ENCODE measurements at places on chromosomes 11 and 22.

- DNase-seq: peak; percentile 75
Measured at GRCh38 chr11:114762408-114762807, 84.1 kb downstream of the NXPE2 start.

DNA sequence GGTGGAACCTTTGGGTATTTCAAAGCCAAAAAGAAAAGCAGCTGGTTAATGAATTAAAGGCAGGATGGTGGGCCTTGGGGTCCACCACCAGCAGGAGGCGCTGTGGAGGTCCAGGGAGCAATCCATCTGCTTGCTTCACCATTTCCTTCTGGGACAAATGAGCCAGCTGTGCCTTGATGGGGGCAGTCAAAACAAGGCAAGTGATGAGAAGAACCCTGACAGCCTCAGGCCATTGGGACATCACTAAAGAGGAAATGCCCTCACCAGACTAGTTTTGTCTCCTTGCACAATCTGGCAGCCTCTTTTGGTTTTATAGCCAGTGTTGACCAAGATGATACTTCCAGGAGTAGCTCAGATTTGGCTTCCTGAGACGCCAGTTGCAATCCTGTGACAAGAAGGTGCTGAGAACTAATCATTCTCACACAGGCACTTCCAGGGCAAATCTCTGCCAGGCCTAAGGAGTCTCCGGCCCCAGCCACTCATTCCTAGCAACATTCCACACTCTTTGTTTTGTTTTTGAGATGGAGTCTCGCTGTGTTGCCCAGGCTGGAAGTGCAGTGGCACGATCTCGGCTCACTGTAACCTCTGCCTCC is 38.2 kb upstream of the WEE1 start:
- peak; percentile 92 for DNase-seq

DNA sequence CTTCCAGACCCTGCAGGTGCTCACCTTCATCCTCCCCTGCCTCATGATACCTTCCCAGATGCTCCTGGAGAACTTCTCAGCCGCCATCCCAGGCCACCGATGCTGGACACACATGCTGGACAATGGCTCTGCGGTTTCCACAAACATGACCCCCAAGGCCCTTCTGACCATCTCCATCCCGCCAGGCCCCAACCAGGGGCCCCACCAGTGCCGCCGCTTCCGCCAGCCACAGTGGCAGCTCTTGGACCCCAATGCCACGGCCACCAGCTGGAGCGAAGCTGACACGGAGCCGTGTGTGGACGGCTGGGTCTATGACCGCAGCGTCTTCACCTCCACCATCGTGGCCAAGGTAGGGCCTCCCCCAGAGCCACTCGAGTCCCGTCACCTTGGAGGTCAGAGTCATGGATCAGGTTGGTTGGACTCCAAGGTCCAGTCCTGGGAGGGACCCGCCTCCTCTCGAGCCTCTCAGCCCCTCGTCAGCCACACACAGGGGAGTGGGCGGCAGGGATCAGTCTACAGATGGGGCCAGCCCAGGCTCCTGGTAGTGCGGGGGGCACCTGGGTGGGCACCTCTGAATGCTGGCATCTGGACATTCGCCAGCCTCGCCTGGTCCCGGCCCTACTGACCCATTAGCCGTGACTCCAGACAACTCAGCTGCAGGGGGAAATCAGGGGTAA is 34.8 kb upstream of the SLC22A12 start:
- no peak for DNase-seq

DNA sequence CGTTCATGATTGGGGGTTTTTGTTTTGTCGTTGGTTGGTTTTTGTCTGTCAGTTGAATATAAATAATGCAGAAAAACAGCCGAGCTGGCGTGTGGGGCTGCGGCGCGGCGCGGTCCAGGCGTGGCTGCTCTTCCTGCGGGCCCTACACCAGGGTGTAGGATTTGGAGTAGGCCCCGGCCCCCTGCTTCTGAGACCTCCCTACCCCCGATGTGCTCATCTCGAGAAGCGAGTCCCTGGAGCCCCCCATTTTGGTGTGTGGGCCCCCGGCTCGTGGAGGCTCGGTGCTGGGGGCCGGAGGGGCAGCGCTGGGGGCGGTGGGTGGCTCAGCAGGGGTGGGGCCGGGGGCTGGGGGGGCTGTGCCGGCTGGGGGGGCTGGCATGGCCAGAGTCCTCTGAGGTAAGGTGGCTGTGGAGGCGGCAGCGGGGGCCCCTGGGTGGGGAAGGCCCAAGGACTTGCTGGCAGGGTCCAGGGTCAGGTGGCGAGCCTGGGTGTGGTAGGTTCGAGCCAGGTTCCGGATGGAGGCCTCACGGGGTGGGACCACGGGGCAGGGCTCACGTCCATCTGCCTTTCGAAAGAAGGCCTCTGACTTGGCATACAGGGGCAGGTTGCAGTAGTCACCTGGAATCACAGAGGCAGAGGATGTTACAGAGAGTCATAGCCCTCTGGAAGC is 100.7 kb downstream of the CEP164 start:
- DNase-seq: no peak

GRCh38 chr11:28965819-28966218 is 857.6 kb downstream of the METTL15 start:
- DNase-seq: no peak

GRCh38 chr22:48953830-48954229 is 873.8 kb downstream of the BRD1 start:
- DNase-seq: no peak

GRCh38 chr11:1295591-1295990 is 13.8 kb downstream of the TOLLIP start:
- DNase-seq: no peak

DNA sequence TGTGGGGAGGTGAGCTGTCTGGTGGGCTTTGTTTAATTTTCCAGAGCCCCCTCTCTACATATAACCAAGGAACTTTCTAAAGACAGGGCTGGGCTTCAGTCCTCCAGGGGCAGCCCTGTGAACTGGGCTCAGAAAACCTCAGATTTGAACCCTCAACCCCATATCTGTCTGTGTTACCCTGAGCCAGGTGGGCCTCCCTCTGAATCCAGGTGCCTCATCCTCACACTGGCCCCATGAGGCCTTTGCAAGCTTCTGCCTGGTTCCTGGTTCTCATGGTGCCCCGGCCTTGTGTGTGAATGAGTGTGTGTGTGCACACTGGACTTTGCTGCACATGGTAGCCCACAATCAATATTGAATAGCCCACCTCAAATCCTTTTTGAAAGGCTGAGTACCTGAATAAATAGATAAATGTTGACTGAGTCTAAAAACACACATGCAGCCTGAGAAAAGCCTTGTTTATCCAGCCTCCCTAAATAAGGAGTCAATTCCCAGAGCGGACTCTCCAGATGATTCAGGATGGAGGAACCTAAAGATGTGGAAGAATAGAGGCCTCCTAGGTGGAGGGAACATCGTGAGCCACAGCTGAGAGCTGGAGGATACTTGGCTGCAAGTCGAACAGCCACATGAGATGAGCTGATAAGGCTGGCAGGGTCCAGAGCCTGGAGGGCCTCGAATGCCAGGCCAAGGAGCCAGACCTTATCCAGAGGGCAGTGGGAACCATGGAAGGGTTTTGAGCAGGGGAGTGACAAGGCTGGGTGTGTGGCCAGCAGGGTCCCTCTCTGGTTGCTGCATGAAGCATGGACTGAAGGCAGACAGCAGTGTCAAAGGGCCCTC is 28.1 kb upstream of the P2RY2 start:
- no peak for DNase-seq

DNA sequence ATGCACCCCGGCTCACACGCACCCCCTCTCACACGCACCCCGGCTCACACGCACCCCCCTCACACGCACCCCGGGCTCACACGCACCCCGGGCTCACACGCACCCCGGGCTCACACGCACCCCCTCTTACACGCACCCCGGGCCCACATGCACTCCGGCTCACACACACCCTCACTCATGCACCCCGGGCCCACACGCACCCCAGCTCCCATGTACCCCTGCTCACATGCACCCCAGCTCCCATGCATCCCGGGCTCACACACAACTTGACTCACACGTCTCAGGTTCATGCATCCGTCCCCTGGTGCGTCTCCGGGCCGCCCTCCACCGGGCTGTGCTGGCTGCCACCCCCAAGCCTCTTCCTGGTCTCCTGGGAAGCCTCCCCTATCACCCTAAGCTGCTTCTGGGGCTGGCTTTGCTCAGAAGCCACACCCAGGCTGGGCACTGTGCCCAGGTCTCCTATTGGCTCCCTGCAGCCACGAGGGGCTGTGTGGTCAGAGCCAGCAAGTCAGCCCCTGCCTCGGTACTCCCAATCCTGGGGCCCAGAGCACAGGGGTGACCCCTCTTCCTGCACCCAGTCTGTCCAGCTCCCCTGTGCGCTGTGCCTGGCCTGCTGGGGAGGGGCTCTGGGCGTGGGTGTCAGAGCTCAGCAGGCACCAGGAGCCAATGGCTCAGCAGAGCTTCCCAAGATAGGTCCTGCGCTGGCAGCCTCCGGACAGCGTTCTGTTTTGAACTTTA is 16.9 kb downstream of the TSPAN4 start:
- DNase-seq: peak; percentile 91

- no peak for DNase-seq
Measured at GRCh38 chr11:37109286-37109585, 511.2 kb upstream of the RAG2 start.

DNA sequence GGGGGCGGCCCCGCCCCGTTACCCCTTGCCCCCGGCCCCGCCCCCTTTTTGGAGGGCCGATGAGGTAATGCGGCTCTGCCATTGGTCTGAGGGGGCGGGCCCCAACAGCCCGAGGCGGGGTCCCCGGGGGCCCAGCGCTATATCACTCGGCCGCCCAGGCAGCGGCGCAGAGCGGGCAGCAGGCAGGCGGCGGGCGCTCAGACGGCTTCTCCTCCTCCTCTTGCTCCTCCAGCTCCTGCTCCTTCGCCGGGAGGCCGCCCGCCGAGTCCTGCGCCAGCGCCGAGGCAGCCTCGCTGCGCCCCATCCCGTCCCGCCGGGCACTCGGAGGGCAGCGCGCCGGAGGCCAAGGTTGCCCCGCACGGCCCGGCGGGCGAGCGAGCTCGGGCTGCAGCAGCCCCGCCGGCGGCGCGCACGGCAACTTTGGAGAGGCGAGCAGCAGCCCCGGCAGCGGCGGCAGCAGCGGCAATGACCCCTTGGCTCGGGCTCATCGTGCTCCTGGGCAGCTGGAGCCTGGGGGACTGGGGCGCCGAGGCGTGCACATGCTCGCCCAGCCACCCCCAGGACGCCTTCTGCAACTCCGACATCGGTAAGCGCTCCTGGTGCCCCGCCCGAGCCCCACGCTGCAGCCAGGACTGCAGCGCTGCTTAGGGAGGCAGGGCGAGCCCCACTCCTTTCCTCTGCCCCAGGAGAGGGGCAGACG is at the start of gene TIMP3:
TIMP3 (plus strand) TSS at position 169 of the 700 bp plus-strand sequence; CDS start at position 466, 297 bp downstream.
- peak; percentile 93 for DNase-seq

GRCh38 chr11:11338304-11338703 is 14.7 kb downstream of the CSNK2A3 start:
- no peak for DNase-seq

- DNase-seq: no peak
Measured at GRCh38 chr11:118265954-118266353, 1.9 kb upstream of the MPZL2 start.

DNA sequence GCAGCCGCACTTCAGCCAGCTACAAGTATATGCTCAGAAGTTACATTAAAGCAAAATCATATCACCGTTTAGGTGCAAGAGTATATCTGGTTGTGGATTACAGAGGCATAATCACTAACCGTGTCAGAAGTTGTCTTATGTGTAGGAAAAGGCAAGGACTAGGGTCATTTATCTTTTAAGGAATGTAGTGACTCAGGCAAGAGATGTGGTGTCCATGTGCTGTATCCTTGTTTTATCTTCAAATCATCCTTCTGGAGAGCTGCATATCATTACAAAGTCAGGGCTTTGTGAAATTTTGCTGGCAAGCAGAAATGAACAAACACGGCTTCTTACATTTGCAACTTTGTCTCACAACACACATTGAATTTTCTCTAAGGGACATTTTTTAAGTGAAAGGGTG is 12.7 kb upstream of the CHORDC1 start:
- no peak for DNase-seq

DNA sequence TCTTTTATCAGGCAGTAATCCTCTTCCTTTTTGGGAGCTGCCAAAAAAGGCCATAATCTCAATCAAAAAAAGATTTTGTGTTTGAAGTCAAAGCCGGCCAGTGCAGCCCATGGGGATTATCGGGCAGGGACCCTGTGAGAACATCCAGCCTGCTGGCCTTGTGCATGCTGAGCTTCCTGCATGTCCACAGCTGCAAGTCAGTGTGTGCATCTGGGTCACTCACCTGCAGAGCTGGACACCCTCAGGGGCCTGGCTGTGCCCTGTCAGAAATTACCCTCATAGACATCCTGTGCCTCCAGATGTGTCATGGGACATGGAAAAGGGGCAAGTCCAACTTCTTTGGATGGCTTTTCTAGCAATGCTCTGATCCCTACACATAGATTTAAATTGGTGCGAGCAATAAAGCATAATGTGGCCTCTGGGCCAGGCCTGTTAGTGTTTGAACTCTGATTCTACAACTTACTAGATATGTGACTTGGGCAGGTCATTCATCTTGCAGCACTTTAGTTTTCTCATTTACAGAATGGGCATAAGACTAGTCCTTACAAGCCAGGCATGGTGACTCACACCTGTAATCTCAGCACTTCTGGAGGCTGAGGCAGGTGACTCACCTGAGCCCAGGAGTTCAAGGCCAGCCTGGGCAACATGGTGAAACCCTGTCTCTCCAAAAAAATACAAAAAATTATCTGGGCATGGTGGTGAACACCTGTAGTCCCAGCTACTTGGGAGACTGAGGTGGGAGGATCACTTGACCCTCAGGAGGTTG is 81.6 kb upstream of the LARGE1 start:
- no peak for DNase-seq

DNA sequence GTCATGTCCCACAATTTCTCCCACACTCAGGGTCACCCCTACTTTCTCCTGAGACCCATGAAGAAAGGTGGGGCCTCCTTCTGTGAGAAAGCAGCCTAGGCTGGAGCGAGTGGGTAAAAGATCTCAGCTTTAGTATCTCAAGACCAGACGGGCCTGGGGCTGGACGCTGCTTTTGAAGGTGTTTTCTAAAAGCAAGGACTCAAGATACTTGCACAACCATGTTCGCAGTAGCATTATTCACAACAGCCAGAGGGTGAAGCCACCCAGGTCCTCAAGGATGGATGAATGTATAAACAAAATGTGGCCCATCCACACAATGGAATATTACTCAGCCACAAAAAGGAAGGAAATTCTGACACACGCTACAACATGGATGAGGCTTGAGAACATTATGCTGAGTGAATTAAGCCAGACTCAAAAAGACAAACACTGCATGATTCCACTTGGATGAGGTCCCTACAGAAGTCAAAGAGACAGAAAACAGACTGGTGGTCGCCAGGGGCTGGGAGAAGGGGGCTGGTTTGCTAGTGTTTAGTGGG is 10.6 kb downstream of the SHANK2 start:
- DNase-seq: no peak

DNA sequence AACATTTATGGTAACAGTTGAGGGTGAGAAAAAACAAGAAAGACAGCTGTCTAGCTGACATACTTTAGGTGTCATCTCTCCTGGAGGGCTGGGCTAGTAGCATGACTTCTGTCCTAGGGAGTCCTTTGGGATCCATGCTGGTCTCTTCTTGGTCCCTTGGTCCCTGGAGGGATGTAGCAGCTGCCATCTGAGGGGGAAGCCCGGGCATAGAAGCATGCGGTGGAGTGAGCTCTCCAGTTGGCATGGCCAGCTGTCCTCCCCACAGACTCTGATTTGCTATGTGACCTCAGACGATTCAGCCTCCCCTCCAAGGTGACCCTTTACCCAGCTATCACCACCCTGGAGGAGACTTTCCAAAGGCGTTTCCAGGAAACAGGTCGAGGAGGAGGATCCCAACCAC is 28.7 kb downstream of the POU2F3 start:
- DNase-seq: no peak
